ENCODE measurements at places on chromosomes 16 and 17.

DNA sequence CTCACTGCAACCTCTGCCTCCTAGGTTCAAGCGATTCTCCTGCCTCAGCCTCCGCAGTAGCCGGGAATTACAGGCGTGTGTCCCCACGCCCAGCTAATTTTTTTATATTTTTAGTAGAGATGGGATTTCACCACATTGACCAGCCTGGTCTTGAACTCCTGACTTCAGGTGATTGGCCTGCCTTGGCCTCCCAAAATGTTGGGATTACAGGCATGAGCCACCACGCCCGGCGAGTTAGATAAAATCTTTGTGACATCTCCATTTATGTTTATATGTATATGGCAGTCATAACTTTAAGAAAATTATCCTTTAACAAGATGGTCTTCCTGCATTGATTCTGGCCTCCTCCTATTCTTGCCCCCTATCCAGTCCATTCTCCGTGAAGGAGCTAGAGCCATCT lies 24.0 kb downstream of the CCDC42 start:
- no peak overlapping the region for H3K27ac ChIP-seq
- no peak for DNase-seq
- H3K4me1 ChIP-seq = no peaks in the 10 kb centered on the region
- H3K4me3 ChIP-seq = no peak overlapping the region
- no peaks in the 10 kb centered on the region for H3K27me3 ChIP-seq

- H3K27me3 ChIP-seq = no peaks in the 10 kb centered on the region
- no peak overlapping the region for H3K4me3 ChIP-seq
- no peak overlapping the region for H3K27ac ChIP-seq
Observed at GRCh38 chr17:47670064-47670463, 20.3 kb downstream of the KPNB1 start.

GRCh38 chr17:41864498-41864835 lies 756 bp downstream of the KLHL11 start:
- DNase-seq = no peak
- no peaks in the 10 kb centered on the region for H3K27me3 ChIP-seq
- H3K36me3 ChIP-seq = peaks cover 9% of the 10 kb centered on the region
- peaks cover 17% of the 10 kb centered on the region for H3K4me1 ChIP-seq
- peak overlapping the region; percentile 86 for H3K27ac ChIP-seq
- H3K4me3 ChIP-seq = peak overlapping the region; percentile 92

- no peak overlapping the region for H3K4me3 ChIP-seq
- no peak overlapping the region for H3K27ac ChIP-seq
- no peaks in the 10 kb centered on the region for H3K36me3 ChIP-seq
- no peak for DNase-seq
Observed at GRCh38 chr16:58343562-58343961, 48.7 kb upstream of the GINS3 start.

DNA sequence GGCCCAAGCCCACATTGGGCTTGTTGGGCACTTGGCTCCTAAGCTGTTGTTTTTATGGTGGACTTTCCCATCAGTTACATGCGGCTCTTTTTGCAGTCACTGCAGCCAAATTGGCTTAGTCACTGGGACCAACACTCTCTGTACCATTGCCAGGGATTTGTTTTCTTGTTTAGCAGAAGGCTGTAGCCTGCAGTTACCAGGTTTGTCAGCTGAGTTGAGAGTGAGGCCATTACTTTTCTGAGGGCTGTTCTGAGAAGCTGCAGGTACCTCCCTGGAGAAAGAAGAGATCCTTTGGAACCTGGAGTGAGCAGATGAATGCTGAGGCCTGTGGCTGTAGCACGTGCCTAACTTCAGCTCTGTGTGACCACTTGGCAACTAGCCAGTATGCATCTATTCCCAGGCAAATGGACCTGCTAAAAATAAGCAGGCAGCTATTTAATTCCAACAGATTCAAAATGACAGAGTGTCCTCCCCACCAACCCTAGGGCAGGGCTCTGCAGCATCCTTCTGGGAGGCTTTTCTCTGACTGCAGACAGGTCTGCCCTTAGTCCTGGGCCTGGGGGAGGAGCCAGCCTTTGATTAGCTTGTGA lies 12.9 kb downstream of the AKAP1 start:
- H3K27ac ChIP-seq = no peak overlapping the region
- no peaks in the 10 kb centered on the region for H3K27me3 ChIP-seq
- H3K4me1 ChIP-seq = no peaks in the 10 kb centered on the region

DNA sequence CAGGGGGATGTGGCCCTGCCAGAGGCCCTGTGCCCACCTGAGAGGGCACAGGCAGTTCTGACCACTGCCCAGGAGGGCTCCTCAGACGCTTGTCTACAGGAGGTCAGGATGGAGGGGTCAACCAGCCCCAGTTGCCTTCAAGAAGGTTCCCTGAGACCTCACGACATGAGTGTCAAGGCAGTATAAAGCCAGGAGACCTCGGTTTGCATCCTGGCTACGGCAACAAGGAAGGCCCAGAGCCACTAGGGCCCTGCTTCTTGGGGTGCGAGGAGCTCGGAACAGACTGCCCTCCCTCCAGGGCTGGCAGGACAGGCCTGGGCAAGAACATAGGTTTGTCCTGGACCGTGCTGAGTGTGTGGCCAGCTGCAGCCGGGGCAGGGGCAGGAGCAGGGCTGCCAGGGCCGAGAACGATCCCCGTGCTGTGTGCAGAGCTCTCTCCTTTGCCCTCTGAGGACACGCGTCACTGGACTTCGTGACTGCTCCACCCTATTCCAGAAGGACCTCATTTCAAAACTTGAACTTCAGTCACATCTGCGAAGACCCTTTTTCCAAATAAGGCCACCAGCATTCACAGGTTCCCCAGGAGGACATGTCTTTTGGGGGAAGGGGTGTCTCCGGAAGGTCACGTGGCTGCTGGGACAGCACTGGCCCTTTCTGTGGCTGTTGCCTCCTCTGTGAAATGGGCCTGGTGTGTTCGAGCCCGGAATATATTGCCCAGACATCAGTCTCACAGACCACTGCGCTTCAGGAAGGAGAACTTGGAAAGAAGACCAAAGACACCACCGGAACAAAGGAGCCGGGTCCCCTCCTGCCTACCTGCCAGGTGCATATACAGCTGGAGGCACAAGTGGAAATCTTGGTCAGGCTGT lies 27.7 kb downstream of the SLC7A5 start:
- no peaks in the 10 kb centered on the region for H3K27me3 ChIP-seq
- DNase-seq = no peak
- H3K36me3 ChIP-seq = peaks cover 29% of the 10 kb centered on the region

GRCh38 chr17:28997806-28998205 lies 8.0 kb downstream of the SEZ6 start:
- no peaks in the 10 kb centered on the region for H3K27me3 ChIP-seq
- DNase-seq = no peak
- H3K4me3 ChIP-seq = no peak overlapping the region
- H3K27ac ChIP-seq = no peak overlapping the region
- no peaks in the 10 kb centered on the region for H3K36me3 ChIP-seq

- no peaks in the 10 kb centered on the region for H3K4me1 ChIP-seq
- no peak overlapping the region for H3K4me3 ChIP-seq
- H3K27me3 ChIP-seq = no peaks in the 10 kb centered on the region
- no peak overlapping the region for H3K27ac ChIP-seq
- no peak for DNase-seq
Observed at GRCh38 chr17:45006927-45007461, 38.9 kb upstream of the C1QL1 start.

DNA sequence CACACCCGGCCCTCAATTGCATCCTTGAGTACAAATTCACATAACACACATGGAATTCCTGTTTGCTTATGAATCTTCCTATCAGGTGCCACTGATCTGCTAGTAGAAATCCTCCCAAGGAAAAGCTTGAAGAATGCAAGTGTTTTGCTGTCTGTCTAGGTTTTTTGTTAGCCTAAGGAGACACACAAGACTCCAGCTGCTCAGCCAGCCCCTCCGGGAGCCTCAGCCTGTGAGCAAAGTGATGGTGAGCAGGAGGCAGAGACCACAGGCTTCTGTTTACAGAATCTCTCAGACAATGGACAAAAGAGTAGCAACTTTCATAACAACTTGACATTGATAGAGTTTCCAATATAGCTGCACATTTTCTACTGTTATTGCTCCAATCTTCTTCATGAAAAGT lies 18.4 kb upstream of the PRKCA start:
- no peak for DNase-seq
- H3K36me3 ChIP-seq = no peaks in the 10 kb centered on the region
- H3K4me1 ChIP-seq = peaks cover 18% of the 10 kb centered on the region
- H3K4me3 ChIP-seq = no peak overlapping the region
- H3K27ac ChIP-seq = no peak overlapping the region
- H3K27me3 ChIP-seq = no peaks in the 10 kb centered on the region

GRCh38 chr16:70644763-70645597 lies 1.4 kb upstream of the IL34 start:
- no peaks in the 10 kb centered on the region for H3K36me3 ChIP-seq
- no peak overlapping the region for H3K4me3 ChIP-seq
- H3K27me3 ChIP-seq = no peaks in the 10 kb centered on the region
- H3K4me1 ChIP-seq = no peaks in the 10 kb centered on the region

GRCh38 chr16:66926961-66927436 lies 1.7 kb upstream of the RRAD start:
- peaks cover 12% of the 10 kb centered on the region for H3K27me3 ChIP-seq
- H3K36me3 ChIP-seq = peaks cover under 1% of the 10 kb centered on the region
- H3K27ac ChIP-seq = no peak overlapping the region
- peaks cover 6% of the 10 kb centered on the region for H3K4me1 ChIP-seq
- H3K4me3 ChIP-seq = no peak overlapping the region

DNA sequence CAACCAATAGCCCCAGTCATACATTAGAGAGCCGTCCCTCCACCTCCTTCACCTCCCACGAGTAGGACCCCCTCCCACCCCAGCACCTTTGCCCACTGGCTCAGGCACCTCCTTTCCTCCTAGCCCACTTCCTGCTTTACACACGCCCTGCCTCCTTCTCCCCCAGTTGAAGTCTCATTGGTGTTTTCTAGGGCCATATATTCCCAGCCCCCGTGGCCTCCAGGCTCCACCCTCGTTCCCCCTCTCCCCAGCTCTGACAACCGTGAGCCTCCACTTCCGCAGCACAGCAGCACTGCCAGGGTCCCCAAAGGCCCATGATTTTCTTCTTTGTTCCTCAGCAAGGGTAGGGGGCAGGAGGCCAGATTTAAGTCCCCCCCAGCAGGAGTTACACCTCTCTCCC lies 340.3 kb upstream of the TNRC6C start:
- H3K4me1 ChIP-seq = no peaks in the 10 kb centered on the region
- no peak for DNase-seq
- no peaks in the 10 kb centered on the region for H3K36me3 ChIP-seq
- H3K27ac ChIP-seq = no peak overlapping the region
- H3K4me3 ChIP-seq = no peak overlapping the region
- H3K27me3 ChIP-seq = no peaks in the 10 kb centered on the region

GRCh38 chr16:88469615-88470395 lies 16.7 kb downstream of the ZFPM1 start:
- peak; percentile 49 for DNase-seq
- H3K36me3 ChIP-seq = no peaks in the 10 kb centered on the region
- H3K4me3 ChIP-seq = no peak overlapping the region
- no peaks in the 10 kb centered on the region for H3K27me3 ChIP-seq
- peaks cover 62% of the 10 kb centered on the region for H3K4me1 ChIP-seq
- H3K27ac ChIP-seq = peak overlapping the region; percentile 72

- peak; percentile 18 for DNase-seq
- peaks cover 15% of the 10 kb centered on the region for H3K4me1 ChIP-seq
- peak overlapping the region; percentile 57 for H3K4me3 ChIP-seq
- no peaks in the 10 kb centered on the region for H3K27me3 ChIP-seq
- H3K36me3 ChIP-seq = no peaks in the 10 kb centered on the region
Observed at GRCh38 chr17:81831957-81832607, 1.0 kb downstream of the MCRIP1 start.

- no peaks in the 10 kb centered on the region for H3K36me3 ChIP-seq
- H3K27ac ChIP-seq = no peak overlapping the region
- no peak for DNase-seq
- no peaks in the 10 kb centered on the region for H3K27me3 ChIP-seq
- H3K4me1 ChIP-seq = no peaks in the 10 kb centered on the region
Observed at GRCh38 chr16:13181432-13181831, 280.0 kb downstream of the SHISA9 start.

DNA sequence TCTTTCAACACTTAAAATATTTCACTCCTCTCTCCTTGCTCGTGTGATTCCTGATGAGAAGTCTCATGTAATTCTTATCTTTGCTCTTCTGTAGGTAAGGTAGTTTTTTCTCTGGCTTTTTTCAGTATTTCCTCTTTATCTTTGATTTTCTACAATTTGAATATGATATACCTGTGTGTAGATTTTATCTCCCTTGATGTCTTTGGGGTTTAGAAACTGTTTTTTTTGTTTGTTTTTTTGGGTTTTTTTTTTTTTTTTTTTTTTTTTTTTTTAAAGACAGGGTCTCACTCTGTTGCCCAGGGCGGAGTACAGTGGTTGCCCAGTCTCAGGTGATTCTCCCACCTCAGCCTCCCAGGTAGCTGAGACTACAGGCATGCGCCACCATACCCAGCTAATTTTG lies 26.6 kb downstream of the MOSMO start:
- H3K4me1 ChIP-seq = no peaks in the 10 kb centered on the region
- H3K36me3 ChIP-seq = no peaks in the 10 kb centered on the region
- no peak overlapping the region for H3K27ac ChIP-seq
- no peaks in the 10 kb centered on the region for H3K27me3 ChIP-seq
- H3K4me3 ChIP-seq = no peak overlapping the region

- H3K27me3 ChIP-seq = no peaks in the 10 kb centered on the region
- no peaks in the 10 kb centered on the region for H3K4me1 ChIP-seq
- DNase-seq = no peak
Observed at GRCh38 chr17:46745376-46745775, 73.1 kb downstream of the WNT3 start.

- no peak overlapping the region for H3K27ac ChIP-seq
- no peak overlapping the region for H3K4me3 ChIP-seq
- DNase-seq = no peak
- H3K27me3 ChIP-seq = no peaks in the 10 kb centered on the region
- H3K4me1 ChIP-seq = no peaks in the 10 kb centered on the region
Observed at GRCh38 chr17:10499950-10500349, 18.4 kb downstream of the MYH1 start.

- H3K27ac ChIP-seq = no peak overlapping the region
- DNase-seq = no peak
Observed at GRCh38 chr17:66737524-66737923, 97.4 kb upstream of the CACNG5 start.
